ENCODE measurements at places on chromosomes 11 and 22.

- DNase-seq = no peak
Measured at GRCh38 chr22:24230911-24231656, 13.8 kb downstream of the GGT5 start.

DNA sequence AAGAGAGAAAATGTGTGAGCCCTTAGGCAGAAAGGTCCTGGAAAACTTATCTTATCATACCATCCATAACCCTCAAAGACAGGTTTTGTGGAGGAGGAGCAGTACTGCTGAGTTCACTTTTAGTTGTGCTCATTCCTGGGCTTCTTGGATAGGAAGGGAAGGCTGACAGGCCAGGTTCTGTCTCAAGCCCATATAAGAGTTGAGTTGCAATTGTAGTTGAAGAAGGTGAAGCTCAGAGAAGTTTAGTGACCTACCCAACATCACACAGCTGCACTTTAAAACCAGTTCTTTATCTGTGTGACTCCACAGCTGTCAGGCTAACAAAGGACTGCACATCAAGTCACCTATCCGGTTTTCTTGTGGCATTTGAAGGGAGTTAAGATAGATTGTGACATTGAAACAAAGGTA, 13.0 kb downstream of the TEAD1 start:
- DNase-seq = no peak

GRCh38 chr11:61347916-61348461, 13.7 kb downstream of the CYB561A3 start:
- DNase-seq = no peak

DNA sequence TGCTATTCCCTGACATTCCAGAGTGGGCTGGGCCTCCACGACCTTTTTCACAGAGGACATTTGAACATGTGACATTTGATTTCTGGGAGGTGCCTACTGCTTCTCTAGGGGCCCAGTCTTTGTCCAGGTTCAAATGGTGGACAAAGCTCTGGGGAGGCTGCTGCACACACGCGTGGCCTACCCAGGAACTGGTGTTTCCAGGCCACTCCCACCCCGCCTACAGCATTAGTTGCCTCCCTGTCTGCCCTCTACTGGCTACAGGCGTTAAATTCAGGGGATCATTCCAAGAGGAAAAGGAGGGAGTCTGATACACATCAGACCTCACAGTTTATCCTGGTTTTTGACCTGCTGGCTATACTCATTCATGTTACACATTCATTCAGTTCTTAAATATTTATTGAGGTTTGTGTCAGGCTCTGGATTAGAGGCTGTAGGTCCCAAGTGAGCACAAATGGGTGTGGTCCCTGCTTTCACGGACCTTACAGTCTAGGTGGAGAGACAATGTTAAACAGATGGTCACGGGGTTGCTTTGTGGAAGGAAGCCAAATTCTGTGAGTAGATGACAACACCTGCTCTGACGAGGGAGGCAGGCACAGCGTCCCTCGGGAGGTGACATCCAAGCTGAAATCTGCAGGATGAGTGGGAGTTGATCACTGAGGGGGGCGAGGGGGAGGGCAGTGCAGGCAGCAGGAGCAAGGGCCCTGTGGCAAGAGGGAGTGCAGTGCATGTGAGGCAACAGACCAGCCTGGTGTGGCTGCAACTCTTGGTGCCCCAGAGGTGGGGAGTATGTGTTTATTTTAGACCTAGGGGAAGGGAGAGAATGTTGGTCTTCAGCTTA, 11.8 kb downstream of the TUB start:
- peak; percentile 72 for DNase-seq

DNA sequence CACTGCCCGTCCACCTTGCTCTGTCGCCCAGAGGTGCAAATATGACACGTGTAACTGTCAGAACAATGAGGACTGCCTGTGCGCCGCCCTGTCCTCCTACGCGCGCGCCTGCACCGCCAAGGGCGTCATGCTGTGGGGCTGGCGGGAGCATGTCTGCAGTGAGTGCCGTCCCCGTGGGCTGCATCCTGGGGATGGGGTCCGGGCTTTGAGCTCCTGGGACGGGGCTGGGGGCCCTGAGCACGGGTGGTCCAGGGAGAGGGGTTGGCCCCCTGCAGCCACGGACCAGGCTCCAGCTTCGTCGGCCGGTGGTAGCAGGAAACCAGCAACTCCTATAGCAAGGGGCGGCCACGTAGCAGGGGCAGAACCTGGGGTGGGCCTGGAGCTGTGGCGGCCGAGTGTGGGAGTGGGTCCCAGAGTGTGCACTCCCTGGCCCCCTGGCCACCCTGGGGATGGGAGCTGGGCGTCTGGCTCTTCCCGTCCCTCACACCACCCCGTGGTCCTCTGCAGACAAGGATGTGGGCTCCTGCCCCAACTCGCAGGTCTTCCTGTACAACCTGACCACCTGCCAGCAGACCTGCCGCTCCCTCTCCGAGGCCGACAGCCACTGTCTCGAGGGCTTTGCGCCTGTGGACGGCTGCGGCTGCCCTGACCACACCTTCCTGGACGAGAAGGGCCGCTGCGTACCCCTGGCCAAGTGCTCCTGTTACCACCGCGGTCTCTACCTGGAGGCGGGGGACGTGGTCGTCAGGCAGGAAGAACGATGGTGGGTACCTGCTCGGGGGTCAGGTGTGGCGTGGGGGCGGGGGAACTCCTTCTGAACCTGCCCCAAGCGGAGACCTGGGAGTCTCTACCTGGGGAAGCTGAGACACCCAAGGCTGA, 10.1 kb downstream of the MUC2 start:
- no peak for DNase-seq

- no peak for DNase-seq
Measured at GRCh38 chr11:5065027-5065426, 4.3 kb upstream of the OR52E1 start.

DNA sequence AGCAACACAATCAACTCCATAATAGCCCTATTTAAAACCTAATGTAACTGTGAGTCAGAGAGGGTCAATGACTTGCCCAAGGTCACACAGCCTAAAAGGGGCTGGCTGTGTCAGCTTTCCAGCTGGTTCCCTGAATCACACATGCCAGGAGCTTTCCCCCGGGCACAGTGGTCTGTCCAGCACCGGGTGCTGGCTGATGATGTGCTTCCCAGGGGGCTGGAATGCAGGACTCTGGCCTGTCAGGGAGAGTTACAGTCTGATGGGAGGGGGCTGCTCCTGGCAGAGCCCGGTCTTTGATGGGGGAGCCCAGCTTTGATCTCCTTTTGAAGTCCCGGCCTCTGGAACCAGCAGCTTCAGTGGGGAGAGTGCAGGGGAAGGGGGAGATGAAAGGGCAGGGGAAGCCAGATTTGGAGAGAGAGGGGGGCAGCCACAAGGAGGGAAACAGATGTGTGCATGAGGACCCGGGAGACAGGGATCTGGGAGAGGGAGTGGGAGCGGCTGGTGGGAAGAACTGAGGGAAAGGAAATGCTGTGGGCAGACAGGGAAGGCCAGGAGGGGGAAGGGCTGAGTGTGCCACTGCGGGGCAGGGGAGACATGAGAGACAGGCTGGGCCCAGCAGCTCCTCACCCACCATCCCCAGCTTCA, 102.7 kb downstream of the NECTIN1 start:
- DNase-seq = no peak

GRCh38 chr11:113542420-113542819, 67.2 kb upstream of the DRD2 start:
- no peak for DNase-seq

DNA sequence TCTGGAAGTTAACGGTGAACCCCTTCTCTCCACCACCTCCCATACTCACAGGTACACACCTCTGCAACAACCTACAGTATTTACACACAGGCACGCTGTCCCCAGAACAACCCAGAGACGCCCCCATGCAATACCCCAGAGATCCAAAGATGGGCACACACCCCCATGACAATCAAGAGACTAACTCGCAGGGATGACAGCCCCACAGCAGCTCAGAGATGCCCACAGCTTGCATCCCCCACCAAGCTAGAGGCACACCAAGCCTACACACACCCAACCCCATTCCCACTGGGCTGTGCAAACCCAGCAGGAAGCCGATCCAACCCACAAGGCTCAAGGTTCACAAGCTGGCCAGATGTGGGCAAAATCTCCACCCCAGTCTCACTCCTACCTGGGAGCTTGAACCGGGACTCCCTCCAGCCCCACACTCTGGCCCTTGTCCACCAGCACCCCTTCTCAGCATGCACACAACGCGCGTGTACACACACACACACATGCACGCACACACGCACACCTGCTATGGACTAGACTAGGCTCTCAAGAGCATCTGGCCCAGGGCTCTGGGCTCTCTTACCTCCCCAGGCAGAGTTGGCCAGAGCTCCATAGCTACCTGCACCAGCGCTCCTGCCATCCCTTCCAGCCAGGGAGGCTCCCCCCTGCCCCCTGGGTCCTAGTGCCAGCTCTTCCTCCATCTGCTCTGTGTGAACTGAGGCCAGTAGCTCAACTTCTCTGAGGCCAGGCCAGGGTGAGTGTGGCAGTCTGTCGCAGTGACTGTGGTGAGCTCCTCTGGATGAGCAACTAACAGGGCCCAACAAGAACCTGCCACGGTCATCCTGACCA, 11.5 kb downstream of the STARD10 start:
- DNase-seq = no peak

GRCh38 chr22:50710221-50710620, 27.8 kb upstream of the ACR start:
- no peak for DNase-seq

GRCh38 chr11:34238966-34239365, 118.8 kb downstream of the ABTB2 start:
- no peak for DNase-seq

GRCh38 chr22:20116376-20116950, 559 bp downstream of the RANBP1 start:
- no peak for DNase-seq

DNA sequence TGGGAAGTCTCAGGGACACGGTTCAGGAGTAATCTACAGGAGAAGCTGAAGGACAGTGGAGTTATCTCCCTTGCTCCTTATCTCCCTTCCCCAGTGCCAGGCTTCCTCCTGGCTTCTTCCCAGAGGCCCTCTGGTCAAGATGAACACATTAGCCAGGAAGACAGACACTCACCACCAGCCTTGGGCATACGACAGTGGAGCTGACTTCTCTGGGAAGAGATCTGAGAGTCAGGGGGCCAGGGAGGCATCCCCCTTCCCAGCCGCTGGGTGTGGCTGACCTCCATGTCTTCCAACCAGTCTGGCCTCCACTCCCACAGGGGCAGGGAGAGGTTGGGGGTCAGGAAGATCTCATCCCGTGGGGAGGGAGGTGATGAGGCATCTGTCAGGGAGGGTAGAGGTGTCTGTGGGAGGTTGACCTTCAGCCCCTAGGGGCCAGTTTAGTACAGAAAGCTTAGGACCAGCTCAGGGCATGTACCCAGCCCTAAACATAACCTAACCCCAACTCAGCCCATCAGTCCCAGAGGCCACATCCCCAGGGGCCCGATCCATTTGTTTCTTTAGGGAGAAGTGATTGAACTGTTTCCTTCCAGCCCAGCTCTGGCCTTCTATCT, 12.7 kb downstream of the ROBO4 start:
- no peak for DNase-seq

GRCh38 chr11:133337951-133338418, 194.3 kb downstream of the OPCML start:
- DNase-seq = no peak

DNA sequence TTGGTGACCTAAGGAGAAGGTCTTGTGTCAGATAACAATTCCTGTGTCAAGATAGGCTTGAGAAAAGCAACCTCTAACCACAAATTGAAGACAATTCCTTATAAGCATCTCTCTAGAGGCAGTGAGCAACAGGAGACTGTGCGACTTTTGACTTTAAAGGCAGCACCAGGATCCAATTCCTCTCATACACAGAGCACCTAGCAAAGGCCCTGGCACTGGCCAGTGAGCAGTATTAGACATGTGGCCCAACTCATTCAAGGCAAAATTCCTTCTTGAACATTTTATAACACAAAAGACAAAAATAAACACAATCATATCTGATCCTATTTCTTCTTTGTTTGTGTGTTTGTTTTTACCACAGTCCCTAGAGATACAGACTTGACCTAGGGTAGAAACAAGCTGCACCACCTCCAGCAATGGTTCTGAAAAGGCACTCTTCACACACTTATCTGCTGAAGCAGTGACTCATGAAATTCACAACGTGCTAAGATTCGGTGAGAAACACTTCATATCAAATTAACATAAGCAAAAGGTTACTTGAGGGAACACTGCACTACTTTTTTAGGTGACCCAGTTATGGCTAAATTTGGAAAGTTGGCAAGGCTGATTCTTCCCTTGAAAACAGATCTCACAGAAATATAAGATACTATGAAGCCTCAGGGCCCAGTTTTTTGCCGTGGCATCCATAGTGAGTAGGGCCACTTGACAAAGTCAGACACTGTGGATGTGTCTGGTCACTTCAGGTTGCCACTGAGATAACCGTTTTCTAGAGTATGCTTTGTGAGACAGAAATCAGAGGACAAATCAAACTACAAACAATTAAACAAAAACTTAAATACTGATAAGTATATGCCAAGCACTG, 1018.9 kb downstream of the DLG2 start:
- no peak for DNase-seq

- DNase-seq = no peak
Measured at GRCh38 chr11:105577641-105578040, 32.2 kb upstream of the GRIA4 start.

GRCh38 chr22:37387793-37388192, 39.5 kb downstream of the ELFN2 start:
- DNase-seq = no peak

GRCh38 chr22:32629573-32629957, 155.0 kb downstream of the FBXO7 start:
- DNase-seq = no peak

DNA sequence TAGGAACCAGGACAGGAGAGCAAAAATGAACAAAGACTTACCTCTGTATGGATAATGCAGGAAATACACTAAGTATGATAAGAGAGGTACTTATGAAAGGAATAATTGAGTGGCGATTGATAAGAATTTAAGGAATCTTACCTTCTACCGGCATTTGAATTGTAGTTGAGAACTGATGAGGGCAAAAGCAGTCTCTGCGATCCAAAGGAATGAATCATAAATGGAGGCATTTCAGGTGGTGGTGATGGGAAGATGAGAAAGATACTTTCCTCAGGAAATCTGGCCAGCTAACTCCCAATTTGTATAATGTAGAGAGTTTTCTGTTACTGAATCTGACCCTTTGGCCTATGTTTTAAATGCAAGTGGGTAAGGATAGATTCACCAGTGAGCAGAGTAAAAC, 71.9 kb upstream of the C11orf87 start:
- DNase-seq = peak; percentile 5

DNA sequence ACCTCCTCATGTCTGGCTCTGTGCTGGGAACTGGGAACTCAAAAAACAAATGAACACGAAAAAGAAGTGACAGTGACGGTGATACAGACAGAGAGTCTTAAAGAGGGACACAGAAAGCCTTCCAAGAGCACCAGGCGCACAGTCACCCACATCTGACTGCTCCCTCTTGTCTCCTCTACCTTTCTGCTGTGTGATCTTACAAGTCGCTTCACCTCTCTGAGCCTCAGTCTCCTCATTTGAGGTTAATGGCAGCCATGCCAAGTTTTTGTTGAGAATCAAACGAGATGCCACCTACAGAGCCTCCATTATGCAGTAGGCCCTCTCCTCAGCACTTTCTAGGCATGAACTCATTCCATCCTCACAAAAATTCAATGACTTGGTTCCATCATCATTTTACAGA, 3.7 kb downstream of the LRRC32 start:
- no peak for DNase-seq
